ENCODE measurements at places on chromosomes 2 and 18. TPM values are rescaled to one million over a fixed set of nuclear protein-coding genes. Genes with fewer than 3 reads are reported as not detected.

CCDC138 gene
- 1.3 TPM for total RNA-seq

AMER3 gene
- total RNA-seq: 0.90 TPM

CKAP2L gene
- not detected for total RNA-seq

TSPYL6 gene
- 0.06 TPM for total RNA-seq

TUBA3E gene
- total RNA-seq: not detected

CLIP4 gene
- 6.6 TPM for total RNA-seq

DNA sequence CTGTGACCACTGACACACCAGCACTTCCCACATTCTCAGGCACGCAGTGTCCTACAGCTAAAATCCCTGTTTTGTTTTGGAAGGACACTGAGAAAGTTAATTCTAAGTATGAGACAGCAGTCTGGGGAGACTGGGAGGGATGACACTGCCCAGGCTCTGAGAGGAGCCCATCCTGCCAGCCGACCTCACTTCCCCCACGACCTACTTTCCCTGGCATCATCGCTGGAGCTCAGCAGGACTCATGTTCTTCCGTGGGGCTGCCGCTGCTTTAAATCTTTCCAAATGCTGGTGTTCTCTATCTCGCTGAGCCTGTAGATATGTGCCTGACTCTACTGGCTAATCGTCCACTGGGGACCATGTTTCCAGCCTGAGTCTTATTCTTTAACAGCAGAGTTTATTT lies 68.8 kb upstream of the TMEM200C start:
- H3K36me3 ChIP-seq: no peaks in the 10 kb centered on the region
- H3K4me3 ChIP-seq: no peak overlapping the region
- no peak overlapping the region for H3K27ac ChIP-seq

- no peaks in the 10 kb centered on the region for H3K27me3 ChIP-seq
- no peak overlapping the region for H3K27ac ChIP-seq
- H3K4me3 ChIP-seq: no peak overlapping the region
- H3K36me3 ChIP-seq: no peaks in the 10 kb centered on the region
- H3K4me1 ChIP-seq: no peaks in the 10 kb centered on the region
- DNase-seq: no peak
These were observed 276.2 kb downstream of the ASXL3 start for GRCh38 chr18:33854086-33854826.

- H3K36me3 ChIP-seq: no peaks in the 10 kb centered on the region
- no peak overlapping the region for H3K4me3 ChIP-seq
- H3K27me3 ChIP-seq: no peaks in the 10 kb centered on the region
- DNase-seq: no peak
These were observed 130.0 kb downstream of the SH3RF3 start for GRCh38 chr2:109258905-109259540.

DNA sequence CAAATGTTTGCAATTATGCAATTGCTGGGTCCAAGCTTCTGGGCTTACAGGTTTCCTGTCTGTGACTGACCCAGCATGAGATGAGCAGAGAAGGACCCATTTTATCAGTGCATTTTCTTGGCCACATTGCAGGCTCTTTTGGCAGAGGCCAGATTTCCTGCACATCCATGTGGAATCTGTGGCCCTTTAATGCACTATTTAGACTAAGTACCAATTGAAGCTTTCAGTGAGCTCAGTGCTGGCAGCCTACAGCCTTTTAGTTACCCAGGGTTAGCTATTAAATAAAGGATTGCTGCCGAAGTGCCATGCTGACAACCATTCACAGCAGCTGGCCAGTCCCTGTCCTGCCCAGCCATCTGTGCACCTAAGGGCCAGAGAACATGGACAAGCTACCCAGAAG lies 165.0 kb downstream of the ANKRD30B start:
- H3K4me3 ChIP-seq: no peak overlapping the region
- H3K4me1 ChIP-seq: no peaks in the 10 kb centered on the region
- DNase-seq: no peak
- no peaks in the 10 kb centered on the region for H3K36me3 ChIP-seq
- no peak overlapping the region for H3K27ac ChIP-seq

- H3K4me3 ChIP-seq: no peak overlapping the region
- H3K4me1 ChIP-seq: no peaks in the 10 kb centered on the region
- DNase-seq: no peak
- no peak overlapping the region for H3K27ac ChIP-seq
These were observed 40.7 kb downstream of the CMPK2 start for GRCh38 chr2:6824962-6825361.

DNA sequence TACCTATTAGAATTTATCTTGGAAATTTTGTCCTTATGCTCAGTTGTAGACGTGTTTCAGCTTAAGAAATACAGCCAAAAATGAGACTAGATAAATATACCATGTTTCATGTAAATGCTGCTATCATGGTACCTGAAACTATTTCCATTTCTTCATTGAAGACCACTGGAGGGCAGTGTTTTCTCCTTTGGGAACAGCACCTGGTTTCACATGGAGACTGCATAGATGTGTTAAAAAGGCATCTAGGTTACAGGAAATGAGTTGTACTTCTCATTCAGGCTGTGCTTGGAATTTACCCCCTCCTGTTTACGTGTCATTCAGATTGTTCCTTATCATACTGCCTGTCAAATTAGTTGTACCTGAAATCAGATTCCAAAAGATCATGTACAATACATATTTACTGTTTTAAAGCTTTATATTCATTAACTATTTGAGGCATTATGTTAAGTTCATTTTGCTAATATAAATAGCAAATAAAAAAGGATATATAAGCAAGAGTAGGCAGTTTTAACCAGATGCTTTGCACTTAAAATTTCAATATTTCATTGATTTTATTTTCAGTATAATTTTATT lies 57.3 kb upstream of the PSMD14 start:
- no peak overlapping the region for H3K4me3 ChIP-seq
- no peak overlapping the region for H3K27ac ChIP-seq
- DNase-seq: peak; percentile 27
- no peaks in the 10 kb centered on the region for H3K27me3 ChIP-seq
- no peaks in the 10 kb centered on the region for H3K4me1 ChIP-seq

- H3K27ac ChIP-seq: no peak overlapping the region
- H3K36me3 ChIP-seq: no peaks in the 10 kb centered on the region
- no peak overlapping the region for H3K4me3 ChIP-seq
- H3K27me3 ChIP-seq: no peaks in the 10 kb centered on the region
These were observed 13.1 kb upstream of the EPG5 start for GRCh38 chr18:45980229-45980628.

- no peak overlapping the region for H3K27ac ChIP-seq
- H3K4me3 ChIP-seq: no peak overlapping the region
- H3K4me1 ChIP-seq: no peaks in the 10 kb centered on the region
- DNase-seq: no peak
These were observed 240.5 kb downstream of the BCL2 start for GRCh38 chr18:63079114-63079513.

- no peak overlapping the region for H3K27ac ChIP-seq
- no peaks in the 10 kb centered on the region for H3K4me1 ChIP-seq
- H3K27me3 ChIP-seq: no peaks in the 10 kb centered on the region
- peak overlapping the region; percentile 21 for H3K4me3 ChIP-seq
- H3K36me3 ChIP-seq: no peaks in the 10 kb centered on the region
These were observed 42.6 kb upstream of the EDAR start for GRCh38 chr2:109031476-109032228.

GRCh38 chr2:173986805-173987204 lies 21.6 kb upstream of the SP3 start:
- H3K36me3 ChIP-seq: no peaks in the 10 kb centered on the region
- H3K4me3 ChIP-seq: no peak overlapping the region
- DNase-seq: no peak
- H3K27me3 ChIP-seq: no peaks in the 10 kb centered on the region
- no peak overlapping the region for H3K27ac ChIP-seq
